ENCODE measurements at places on chromosomes 2 and 18.

GRCh38 chr2:239027391-239028252 is 179.7 kb downstream of the TWIST2 start:
- no peak for DNase-seq

DNA sequence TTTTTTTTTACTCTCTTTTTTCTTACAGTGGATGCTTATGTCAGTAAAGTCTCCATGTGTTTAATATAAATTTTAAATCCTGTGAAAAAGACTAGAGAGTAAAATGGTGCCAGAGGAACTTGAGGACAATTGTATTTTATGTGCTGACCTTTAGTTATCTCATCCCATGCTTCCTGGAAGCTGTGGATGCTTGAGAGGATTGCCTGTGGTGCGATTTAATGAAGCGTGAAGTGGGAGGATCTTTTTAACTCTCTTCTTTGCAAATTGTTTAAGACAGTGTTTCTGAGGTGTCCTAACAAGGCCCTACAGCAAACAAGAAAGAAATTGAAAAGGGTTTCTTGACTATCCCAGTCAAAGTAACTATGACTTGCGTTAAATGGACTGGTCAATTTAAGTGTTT is 84.2 kb downstream of the DTNA start:
- no peak for DNase-seq

DNA sequence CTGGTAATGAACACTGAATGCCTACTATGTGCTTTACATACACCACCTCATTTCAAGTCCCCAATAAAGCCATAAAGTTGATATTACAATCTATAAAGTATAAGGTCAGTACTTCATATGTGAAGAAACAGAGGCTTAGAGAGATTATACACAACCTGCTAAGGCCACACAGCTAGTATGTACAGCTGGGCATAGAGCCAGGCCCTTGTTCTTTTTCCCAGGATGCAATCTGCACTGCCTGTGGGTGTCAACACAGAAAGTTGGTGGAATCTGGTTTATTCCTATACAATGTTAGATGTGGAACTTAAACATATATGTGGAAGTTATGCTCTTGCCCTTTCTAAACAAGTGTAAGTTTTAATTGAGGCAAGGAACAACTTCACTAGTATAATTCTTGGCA is 32.8 kb downstream of the INSIG2 start:
- no peak for DNase-seq

DNA sequence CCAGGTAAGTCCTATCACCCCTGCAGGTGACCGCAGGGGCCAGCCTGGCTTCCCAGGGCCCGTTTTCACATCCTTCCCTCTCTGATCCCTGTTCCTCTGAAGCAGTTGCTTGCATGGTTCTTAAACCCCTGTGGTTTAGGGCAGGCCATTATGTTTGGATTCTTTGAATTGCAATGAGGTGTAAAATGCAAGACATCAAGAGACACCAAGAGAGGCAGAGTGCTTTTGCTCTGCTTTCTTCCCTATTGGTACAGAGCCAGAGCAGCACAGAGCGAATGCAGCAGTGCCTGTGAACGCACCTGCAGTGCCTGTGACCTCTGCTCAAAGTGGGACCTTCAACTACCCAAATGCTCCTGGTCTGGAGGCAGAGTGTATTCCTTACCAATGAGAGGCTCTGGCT is 7.6 kb downstream of the RFX8 start:
- DNase-seq, result no peak

DNA sequence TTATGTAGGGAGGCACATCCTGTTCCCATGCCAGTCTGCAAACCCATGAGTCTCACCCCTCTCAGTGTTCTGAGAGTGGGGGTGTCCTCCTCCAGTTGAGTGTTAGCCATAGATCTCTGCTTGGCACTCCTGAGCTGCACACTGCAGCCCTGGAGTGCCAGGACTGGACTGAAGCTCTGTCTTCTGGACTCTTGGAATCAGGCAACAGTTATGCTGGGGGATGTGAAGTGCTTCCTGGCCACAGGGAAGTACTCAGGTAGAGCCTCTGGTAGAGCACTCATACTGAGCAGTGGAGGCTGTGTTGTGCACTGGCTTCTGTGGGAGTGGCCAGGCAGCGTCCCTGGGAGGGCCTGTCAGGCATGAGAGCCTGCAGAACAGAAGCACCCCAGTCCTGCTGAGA is 43.0 kb downstream of the SERPINB7 start:
- no peak for DNase-seq

DNA sequence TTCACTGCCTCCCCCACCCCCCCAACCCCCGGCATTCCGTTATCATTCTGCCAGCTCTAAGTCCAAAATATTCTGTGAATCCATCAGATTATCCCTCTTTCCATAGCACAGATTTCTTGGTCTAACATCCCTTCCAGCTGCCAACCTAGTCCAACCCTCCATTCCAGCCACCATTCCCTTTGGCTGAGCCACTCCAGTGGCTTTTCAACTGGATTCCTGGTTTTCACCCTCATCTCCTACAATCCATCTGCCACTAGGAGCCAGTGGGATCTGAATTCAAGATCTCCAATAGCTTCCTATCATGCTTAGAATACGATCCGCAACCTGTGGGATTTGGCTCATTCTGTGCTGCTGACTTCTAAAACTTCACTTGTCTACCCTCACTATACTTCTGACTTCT is 1.2 kb downstream of the DAW1 start:
- DNase-seq, result no peak

GRCh38 chr18:46311491-46311890 is 207.3 kb downstream of the HAUS1 start:
- DNase-seq, result no peak

- no peak for DNase-seq
Measured at GRCh38 chr2:230967113-230967512, 28.8 kb upstream of the SPATA3 start.

DNA sequence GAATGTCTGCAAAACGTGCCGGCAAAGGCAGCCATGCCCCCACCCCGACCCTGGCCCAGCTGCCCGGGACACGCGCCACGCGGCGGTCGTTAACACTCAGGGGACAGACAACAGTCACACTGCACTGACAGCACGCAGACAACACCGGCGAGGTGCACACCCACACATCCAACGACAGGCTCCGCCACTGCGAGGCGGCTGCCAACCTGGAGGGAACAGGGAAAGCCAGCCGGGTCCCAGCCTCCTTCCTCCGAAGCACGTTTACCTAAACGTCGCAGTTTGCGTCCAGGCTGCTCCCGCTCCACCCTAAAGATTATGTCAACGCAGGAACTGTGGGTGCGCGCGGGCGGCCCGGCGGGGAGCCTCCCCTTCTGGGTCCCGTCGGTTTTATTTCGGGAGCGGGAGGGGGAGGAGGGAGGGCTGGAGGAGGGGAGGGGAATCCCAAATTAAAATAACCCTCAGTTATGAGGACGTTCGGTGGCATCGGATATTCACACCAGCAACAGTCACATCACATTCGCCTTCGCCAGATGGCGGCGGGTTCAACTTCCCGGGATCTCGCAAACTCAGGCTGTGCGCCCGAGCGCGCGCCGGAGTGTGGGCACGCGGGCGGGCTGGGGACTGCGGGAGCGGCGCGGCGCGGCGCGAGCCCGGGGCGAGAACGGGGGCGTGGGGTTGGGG is 644 bp downstream of the PTGR3 start:
- peak; percentile 55 for DNase-seq

GRCh38 chr2:81505586-81505985 is 1201.0 kb upstream of the LRRTM1 start:
- DNase-seq, result no peak

GRCh38 chr2:177429688-177430325 is 37.2 kb downstream of the AGPS start:
- no peak for DNase-seq

DNA sequence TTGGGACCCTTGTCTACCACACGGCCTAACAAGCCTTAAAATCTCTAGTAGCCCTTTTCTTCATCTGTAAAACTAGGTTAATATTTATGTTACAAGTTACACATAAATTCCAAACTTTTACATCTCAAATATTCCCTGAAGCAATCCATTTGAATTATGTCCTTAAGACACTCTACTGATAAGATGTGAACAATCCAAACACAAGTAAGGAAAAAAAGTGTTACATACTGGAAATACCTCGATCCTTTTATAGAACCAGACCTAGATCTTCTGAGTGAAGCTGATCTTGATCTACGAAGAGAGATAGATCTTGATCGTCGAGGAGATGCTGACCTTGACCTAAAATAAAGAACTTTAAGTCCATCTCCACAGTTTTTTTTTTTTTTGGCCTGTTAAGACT is 3.3 kb downstream of the SRSF7 start:
- DNase-seq, result no peak

DNA sequence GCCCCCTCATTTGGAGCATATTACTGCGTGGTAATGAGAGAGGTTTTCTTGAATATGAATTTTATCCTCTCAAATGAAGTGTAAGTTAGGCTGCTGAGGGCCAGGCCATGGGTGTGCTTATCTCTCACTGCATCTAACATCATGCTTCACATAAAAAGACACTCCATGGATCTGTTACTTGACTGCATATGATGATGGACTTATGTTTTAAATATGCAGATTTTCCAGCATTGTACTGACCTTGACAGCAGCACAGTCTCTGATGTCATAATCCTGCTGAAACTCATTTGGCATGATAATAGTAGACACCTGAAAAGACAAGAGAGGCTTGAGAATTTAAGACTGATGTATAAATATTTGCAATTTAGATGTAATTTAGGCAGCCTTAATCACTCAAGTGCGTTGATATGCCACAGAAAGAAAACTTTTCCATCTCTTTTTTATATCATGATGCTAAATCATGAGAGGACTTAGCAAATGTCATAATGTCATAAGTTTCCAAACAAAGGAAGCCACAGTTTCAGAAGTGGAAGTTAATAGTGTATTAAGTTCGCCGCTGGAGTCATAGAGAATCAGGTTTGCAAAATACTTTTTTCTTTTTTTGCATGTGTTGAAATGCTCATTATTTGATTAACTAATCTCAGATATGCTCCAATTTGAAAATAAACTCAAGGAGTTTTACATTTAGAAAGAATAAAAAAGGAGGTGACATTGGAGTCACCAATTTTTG is 62.7 kb upstream of the CD302 start:
- no peak for DNase-seq

DNA sequence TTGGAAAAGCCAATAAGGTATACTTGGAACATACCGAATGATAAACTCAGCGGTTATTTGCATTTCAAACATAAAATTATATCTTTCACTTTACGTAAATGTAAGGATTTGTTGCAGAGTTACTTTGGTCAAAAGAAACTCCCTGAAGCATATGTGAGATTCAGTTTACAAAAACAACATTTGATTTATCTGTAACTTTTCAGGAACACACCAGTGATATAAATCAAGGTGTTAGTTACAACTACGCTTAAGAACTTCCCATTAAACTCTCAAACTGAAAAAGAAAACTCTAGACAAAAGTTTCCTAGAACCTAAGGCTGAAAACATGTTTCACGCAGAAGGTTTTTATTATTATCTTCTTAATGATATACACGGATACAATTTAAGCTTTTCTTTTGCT is 110.6 kb upstream of the MEIS1 start:
- DNase-seq, result no peak

DNA sequence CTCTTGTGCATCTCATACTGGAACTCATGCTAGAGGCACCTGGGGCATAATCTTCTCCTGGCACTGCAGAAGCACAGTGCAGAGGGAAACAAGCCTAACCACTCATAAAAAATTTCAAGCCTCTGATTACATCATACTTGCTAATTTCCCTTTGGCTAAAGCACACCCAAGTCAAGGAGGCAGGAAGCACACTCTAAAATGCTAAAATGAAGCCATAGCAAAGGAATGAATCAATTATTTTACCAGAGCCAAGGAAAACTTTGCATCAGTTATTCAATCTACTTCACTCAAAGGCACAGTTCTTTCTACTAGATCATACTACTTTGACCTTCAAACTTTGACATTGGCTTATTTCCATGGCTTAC is 79.6 kb upstream of the SPOPL start:
- peak; percentile 61 for DNase-seq

GRCh38 chr2:86263956-86264355 is 64.7 kb downstream of the MRPL35 start:
- DNase-seq, result no peak

- no peak for DNase-seq
Measured at GRCh38 chr2:205571360-205571959, 110.8 kb upstream of the NRP2 start.

GRCh38 chr2:3121601-3122000 is 256.0 kb downstream of the EIPR1 start:
- DNase-seq, result peak; percentile 7

- DNase-seq, result no peak
Measured at GRCh38 chr2:110897966-110898365, 165.6 kb downstream of the ACOXL start.

GRCh38 chr2:85843543-85843942 is 45.2 kb downstream of the ST3GAL5 start:
- DNase-seq, result peak; percentile 26

GRCh38 chr18:44804033-44804432 is 123.3 kb downstream of the SETBP1 start:
- no peak for DNase-seq

- no peak for DNase-seq
Measured at GRCh38 chr18:22734791-22735627, 198.1 kb upstream of the RBBP8 start.

DNA sequence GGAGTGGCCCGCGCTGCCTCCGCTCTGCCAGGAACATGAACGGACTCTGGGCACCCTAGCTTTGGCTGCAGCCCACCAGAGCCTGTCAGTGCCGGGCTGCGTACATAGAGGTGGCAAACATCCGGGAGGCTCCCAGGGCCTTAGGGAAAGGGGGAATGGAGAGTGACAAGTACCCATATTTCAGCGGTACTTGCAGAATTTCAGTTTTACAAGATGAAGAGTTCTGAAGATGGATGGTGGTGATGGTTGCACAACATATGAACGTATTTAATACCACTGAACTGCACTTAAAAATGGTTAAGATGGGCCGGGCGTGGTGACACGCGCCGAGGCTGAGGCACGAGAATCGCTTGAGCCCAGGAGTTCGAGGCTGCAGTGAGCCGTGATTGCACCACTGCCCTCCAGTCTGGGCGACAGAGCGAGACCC is 873 bp downstream of the MTHFD2 start:
- DNase-seq, result no peak

DNA sequence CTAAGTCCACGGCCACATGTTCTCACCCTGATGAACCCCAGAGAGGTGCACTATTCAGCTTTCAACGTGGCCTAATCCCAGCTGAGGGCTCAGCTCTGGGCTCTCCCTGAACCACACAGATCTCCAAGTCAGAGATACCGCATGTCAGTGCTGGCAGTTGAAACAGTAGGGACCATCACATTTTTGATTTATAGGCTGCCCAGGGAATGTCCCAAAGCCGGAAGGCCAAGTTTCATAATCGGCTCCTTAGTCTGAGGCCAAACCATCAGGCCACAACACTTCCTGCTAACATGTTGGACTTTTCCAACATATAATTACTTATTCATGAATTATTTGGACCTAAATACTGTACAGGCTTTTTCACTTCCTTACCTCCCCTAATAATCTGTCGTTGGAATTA is 91.9 kb upstream of the KLHL29 start:
- no peak for DNase-seq

- no peak for DNase-seq
Measured at GRCh38 chr2:25832897-25833296, 45.4 kb downstream of the ASXL2 start.
